ENCODE measurements at places on chromosomes 1 and 21.

- no peak for DNase-seq
- H3K4me3 ChIP-seq, result no peak overlapping the region
- H3K27me3 ChIP-seq, result peaks cover 8% of the 10 kb centered on the region
- no peaks in the 10 kb centered on the region for H3K4me1 ChIP-seq
- H3K27ac ChIP-seq, result no peak overlapping the region
- no peaks in the 10 kb centered on the region for H3K36me3 ChIP-seq
Observed at GRCh38 chr21:15379776-15380175, 315.0 kb upstream of the NRIP1 start.

DNA sequence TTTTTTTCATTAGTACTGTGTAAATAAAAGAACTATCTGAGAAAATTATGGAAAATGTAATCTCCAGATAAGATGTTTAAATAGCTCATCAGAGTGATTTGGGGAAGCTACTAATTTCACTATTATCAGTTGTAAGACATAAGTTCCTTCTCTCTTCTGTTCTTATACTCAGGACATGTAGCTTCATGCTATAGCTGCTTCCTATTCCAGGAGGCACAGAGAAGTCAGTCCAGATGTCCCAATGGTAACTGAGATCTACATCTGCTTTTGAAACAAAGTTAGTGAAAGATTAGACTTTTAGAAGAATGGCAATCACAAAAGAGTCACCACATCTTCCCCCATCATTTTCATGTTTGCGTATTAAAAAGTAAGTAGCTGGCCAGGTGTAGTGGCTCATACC lies 5.6 kb downstream of the MAP3K21 start:
- no peak overlapping the region for H3K27ac ChIP-seq
- no peak for DNase-seq
- peaks cover 6% of the 10 kb centered on the region for H3K4me1 ChIP-seq

DNA sequence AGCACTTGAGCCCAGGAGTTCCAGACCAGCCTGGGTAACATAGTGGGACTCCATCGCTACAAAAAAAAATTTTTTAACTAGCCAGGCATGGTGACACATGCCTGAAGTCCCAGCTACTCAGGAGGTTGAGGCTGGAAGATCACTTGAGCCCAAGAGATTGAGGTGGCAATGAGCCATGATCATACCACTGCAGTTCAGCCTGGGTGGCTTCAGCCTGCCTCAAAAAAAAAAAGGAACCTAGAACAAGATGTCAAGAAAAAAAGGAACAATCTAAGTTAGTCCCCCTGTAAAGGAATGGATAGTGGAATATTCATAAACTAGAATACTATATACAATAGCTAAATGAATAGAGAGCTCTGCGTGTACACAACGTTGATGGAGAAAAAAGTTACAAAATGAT lies 14.4 kb downstream of the NSL1 start:
- no peak for DNase-seq
- peaks cover 10% of the 10 kb centered on the region for H3K36me3 ChIP-seq
- H3K27ac ChIP-seq, result no peak overlapping the region

DNA sequence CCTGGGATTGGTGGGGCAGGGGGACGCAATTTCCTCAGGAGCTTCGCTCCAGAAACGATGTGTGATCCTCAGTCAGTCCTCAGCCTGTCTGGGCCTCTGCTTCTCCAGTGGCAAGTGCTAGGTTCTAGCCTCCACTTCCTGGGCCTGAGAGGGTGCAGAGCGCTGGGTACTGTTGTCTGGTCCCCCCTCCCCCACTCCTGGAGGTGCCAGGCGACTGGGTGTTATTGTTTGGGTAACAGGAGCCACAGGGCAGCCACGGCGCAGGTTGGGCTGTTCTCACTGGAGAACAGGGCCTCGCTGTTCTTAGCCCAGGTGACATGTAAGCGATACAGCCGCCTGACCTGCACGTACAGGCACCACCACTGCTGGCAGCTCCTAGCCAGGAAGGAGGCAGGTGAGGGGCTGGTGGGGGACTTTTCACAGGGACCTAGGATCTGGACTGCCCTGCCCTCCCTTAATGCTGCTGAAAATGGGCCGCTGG lies 2.1 kb downstream of the RPS6KA1 start:
- H3K4me1 ChIP-seq, result peaks cover 39% of the 10 kb centered on the region
- no peak overlapping the region for H3K27ac ChIP-seq
- peaks cover 2% of the 10 kb centered on the region for H3K36me3 ChIP-seq
- no peak for DNase-seq
- no peaks in the 10 kb centered on the region for H3K27me3 ChIP-seq

DNA sequence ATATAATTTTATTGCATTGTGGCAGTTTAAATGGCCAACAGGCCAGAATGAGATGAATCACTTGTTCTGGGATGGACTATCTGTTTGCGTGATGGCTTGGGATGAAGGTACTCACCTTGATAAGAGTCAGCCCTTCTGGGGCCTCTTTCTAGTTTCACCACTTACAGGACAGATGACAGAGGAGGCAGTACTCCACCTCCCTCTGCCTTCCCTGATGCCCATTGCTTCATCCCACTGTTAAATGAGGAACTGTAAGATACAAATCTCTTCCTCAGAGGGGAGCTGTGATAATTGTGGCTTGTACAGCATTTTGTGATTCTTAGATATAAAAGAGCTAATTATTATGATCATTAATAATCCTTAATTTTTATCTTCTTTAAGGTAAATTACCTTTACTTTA lies 3.7 kb upstream of the TCHH start:
- no peaks in the 10 kb centered on the region for H3K36me3 ChIP-seq
- H3K27me3 ChIP-seq, result peaks cover 58% of the 10 kb centered on the region
- no peak overlapping the region for H3K27ac ChIP-seq
- H3K4me1 ChIP-seq, result no peaks in the 10 kb centered on the region
- no peak for DNase-seq

DNA sequence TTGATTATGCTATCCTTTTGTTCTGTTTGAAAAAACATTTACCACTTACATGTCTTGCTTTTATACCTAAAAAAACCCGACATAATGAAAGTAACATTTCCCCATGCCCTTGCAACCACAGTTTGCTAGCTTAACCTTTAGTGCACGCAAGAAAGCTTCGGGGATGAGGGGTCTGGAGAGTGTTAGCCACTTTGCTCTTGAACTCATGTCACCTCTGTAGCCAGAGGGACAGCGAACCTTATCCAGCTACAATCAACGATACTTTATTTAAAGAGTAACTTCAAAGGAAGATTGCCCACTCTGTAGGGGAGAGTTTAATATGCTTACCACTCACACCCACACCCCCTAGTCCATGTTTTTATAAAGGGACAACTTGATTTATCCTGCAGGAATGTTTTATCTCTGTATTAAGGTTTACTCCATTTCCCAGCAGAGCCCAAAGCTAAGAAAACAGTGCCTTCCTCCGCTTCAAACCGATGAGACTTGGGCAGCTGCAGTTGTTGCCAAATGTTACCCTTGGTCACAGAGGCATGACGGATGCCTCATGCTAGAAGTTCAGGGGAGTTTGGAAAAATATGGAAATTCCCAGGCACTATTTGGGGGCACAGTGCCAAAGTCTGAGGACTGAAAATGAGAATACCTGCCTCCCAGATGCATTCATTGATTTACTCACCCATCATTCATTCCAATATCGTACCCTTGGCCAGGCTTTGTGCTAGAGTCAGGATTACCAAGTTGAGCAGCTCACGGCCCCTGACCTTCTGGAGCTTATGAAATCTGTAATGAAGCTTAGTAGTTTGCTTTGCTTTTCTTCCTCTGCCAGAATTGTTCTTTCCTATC lies 61.4 kb upstream of the VCAM1 start:
- no peak overlapping the region for H3K27ac ChIP-seq
- no peaks in the 10 kb centered on the region for H3K27me3 ChIP-seq
- no peak overlapping the region for H3K4me3 ChIP-seq
- no peaks in the 10 kb centered on the region for H3K4me1 ChIP-seq
- no peak for DNase-seq
- peaks cover 2% of the 10 kb centered on the region for H3K36me3 ChIP-seq

- H3K27ac ChIP-seq, result peak overlapping the region; percentile 25
- H3K4me3 ChIP-seq, result no peak overlapping the region
- no peak for DNase-seq
- H3K4me1 ChIP-seq, result peaks cover 23% of the 10 kb centered on the region
Observed at GRCh38 chr1:145782272-145783099, 41.4 kb downstream of the RNF115 start.

- no peak for DNase-seq
- H3K27me3 ChIP-seq, result peaks cover 45% of the 10 kb centered on the region
- no peak overlapping the region for H3K27ac ChIP-seq
- no peaks in the 10 kb centered on the region for H3K36me3 ChIP-seq
- no peak overlapping the region for H3K4me3 ChIP-seq
- H3K4me1 ChIP-seq, result no peaks in the 10 kb centered on the region
Observed at GRCh38 chr1:30536530-30536929, 186.9 kb downstream of the MATN1 start.

GRCh38 chr1:204670152-204670927 lies 15.2 kb downstream of the LRRN2 start:
- no peak overlapping the region for H3K4me3 ChIP-seq
- no peaks in the 10 kb centered on the region for H3K4me1 ChIP-seq
- peaks cover 2% of the 10 kb centered on the region for H3K36me3 ChIP-seq
- DNase-seq, result no peak

- no peaks in the 10 kb centered on the region for H3K4me1 ChIP-seq
- H3K4me3 ChIP-seq, result no peak overlapping the region
- peaks cover 9% of the 10 kb centered on the region for H3K27me3 ChIP-seq
- H3K36me3 ChIP-seq, result no peaks in the 10 kb centered on the region
- peak; percentile 45 for DNase-seq
- H3K27ac ChIP-seq, result no peak overlapping the region
Observed at GRCh38 chr1:222095606-222096475, 354.0 kb upstream of the DUSP10 start.

- DNase-seq, result no peak
- no peak overlapping the region for H3K27ac ChIP-seq
- H3K27me3 ChIP-seq, result peaks cover 68% of the 10 kb centered on the region
- H3K4me1 ChIP-seq, result peaks cover 20% of the 10 kb centered on the region
- peak overlapping the region; percentile 61 for H3K4me3 ChIP-seq
Observed at GRCh38 chr1:236687273-236687672, 974 bp downstream of the ACTN2 start.

GRCh38 chr1:20167126-20167525 lies 18.8 kb upstream of the UBXN10 start:
- no peak overlapping the region for H3K27ac ChIP-seq
- peaks cover 5% of the 10 kb centered on the region for H3K4me1 ChIP-seq
- peaks cover 35% of the 10 kb centered on the region for H3K27me3 ChIP-seq
- H3K4me3 ChIP-seq, result no peak overlapping the region
- no peaks in the 10 kb centered on the region for H3K36me3 ChIP-seq
- DNase-seq, result no peak

- DNase-seq, result no peak
- H3K4me3 ChIP-seq, result no peak overlapping the region
- no peaks in the 10 kb centered on the region for H3K4me1 ChIP-seq
- peaks cover 54% of the 10 kb centered on the region for H3K27me3 ChIP-seq
Observed at GRCh38 chr1:36754366-36754765, 271.7 kb upstream of the CSF3R start.

DNA sequence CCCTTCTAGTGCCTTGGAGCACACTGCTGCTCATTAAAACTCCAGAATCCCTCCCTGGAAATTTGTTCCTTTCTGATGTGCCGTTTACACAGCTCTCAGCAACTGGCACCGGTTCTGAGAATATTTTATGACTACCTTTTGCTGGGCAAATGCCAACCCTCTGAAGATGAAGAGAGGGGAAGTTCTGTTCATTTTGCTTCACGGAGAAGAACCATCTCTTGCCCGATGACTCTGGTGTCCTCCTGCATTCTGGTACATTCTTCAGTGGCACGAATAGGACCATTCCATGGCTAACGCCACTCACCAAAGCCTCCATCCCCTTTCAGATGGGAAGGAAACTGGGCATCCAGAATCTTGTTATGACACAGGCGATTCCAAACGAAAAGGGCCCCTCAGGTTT lies 96.2 kb upstream of the SIM2 start:
- no peaks in the 10 kb centered on the region for H3K4me1 ChIP-seq
- H3K36me3 ChIP-seq, result no peaks in the 10 kb centered on the region
- peaks cover 69% of the 10 kb centered on the region for H3K27me3 ChIP-seq
- no peak overlapping the region for H3K27ac ChIP-seq
- H3K4me3 ChIP-seq, result no peak overlapping the region

GRCh38 chr1:232767305-232768074 lies 37.7 kb upstream of the MAP10 start:
- H3K36me3 ChIP-seq, result no peaks in the 10 kb centered on the region
- H3K27ac ChIP-seq, result no peak overlapping the region
- H3K4me1 ChIP-seq, result no peaks in the 10 kb centered on the region

DNA sequence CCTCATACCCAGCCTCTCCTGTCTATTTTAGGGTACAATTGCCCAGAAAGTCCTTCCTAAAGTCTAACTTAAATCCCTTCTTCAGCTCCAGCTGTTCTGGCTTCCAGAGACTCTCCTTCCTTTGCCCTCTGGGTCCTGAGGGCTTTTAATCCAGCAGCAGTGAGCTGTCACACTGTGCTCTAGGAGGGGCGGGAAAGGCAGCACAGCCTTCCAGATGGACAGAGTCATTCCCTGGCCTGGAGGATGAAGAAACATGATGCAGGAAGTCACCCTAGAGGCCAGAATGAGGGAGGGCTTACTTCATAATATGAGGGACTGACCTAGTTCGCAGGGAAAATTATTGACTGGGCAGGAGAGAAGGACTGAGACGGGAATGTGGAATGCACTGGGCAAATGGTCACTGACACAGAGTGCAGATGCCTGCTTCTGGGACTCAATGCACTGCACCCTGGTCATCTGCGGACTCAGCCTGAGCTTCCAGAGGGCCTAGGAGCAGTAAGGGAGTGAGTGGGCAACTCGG lies 1.3 kb downstream of the SH2D2A start:
- H3K4me3 ChIP-seq, result peak overlapping the region; percentile 82
- H3K36me3 ChIP-seq, result peaks cover 52% of the 10 kb centered on the region
- no peak for DNase-seq

GRCh38 chr1:74629283-74629682 lies 44.3 kb downstream of the ERICH3 start:
- no peak overlapping the region for H3K27ac ChIP-seq
- no peaks in the 10 kb centered on the region for H3K36me3 ChIP-seq
- DNase-seq, result no peak
- H3K4me3 ChIP-seq, result no peak overlapping the region
- no peaks in the 10 kb centered on the region for H3K4me1 ChIP-seq

DNA sequence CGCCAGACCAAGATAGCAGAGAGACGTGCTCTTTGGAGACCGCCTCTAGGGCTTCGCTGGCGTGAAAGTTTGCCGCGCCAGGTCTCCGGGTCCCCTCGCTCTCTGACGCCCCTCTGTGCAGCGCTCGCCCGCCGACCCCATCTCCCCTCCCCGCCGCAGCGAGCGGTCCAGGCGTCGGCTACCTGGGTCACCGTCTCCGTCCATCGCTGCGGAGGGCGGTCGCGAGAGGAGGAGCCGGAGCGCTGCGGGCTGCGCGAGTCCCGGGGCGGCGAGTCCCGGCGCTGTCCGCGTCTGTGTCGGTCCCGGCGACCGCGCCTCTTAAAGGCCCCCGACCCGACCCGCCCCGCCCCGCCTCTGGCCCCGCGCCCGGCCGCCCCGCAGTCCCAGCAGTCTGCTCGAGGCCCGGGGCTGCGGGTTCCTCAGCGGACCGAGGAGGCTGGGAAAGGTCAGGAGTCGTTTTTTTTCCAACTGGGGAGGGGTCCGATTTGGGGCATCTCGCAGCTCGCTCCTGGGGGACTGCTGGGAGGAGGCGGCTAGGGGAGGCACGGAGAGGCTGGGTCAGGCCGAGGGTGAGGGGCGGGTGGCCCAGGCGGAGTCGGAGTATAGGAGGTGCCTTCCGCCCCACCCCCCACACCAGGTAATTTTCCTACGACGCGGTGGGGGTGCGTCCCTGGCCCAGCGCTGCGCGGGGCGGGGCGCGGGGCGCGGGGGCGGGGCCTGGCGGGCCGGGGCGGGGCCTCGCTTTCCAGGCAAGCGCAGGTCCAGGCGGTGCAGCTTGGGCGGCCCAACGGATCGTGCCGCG lies at the start of the genes FBXO2 and FBXO44:
Gene FBXO2, minus strand, starts transcription at position 293 of the 802 bp plus-strand sequence. Its CDS starts 89 bp downstream, at position 204.
Gene FBXO44, plus strand, starts transcription at position 741 of the 802 bp plus-strand sequence. CDS start 959 bp downstream, outside the sequence.
- peaks cover 21% of the 10 kb centered on the region for H3K36me3 ChIP-seq
- peaks cover 26% of the 10 kb centered on the region for H3K4me1 ChIP-seq
- H3K27me3 ChIP-seq, result no peaks in the 10 kb centered on the region
- no peak for DNase-seq
- peak within 1 kb of the TSS; percentile 74 for H3K4me3 ChIP-seq
- H3K27ac ChIP-seq, result no peak within 1 kb of the TSS

Measured in central memory CD8-positive, alpha-beta T cell (primary cell).